ENCODE measurements at places on chromosomes 1 and 21.
A peak's percentile ranks its signal among the peaks of the same experiment; 100 is the strongest.

DNA sequence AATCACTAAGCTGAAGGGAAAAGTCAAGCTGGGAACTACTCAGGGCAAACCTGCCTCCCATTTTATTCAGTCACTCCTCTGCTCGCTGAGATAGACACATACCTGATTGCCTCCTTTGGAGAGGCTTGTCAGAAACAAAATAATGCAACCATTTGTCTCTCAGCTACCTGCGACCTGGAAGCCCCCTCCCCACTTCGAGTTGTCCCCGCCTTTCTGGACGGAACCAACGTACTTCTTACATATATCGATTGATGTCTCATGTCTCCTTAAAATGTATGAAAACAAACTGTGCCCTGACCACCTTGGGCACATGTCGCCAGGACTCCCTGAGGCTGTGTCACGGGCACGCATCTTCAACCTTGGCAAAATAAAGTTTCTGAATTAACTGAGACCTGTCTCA, 21.5 kb upstream of the HPDL start:
- DNase-seq: peak; percentile 19

DNA sequence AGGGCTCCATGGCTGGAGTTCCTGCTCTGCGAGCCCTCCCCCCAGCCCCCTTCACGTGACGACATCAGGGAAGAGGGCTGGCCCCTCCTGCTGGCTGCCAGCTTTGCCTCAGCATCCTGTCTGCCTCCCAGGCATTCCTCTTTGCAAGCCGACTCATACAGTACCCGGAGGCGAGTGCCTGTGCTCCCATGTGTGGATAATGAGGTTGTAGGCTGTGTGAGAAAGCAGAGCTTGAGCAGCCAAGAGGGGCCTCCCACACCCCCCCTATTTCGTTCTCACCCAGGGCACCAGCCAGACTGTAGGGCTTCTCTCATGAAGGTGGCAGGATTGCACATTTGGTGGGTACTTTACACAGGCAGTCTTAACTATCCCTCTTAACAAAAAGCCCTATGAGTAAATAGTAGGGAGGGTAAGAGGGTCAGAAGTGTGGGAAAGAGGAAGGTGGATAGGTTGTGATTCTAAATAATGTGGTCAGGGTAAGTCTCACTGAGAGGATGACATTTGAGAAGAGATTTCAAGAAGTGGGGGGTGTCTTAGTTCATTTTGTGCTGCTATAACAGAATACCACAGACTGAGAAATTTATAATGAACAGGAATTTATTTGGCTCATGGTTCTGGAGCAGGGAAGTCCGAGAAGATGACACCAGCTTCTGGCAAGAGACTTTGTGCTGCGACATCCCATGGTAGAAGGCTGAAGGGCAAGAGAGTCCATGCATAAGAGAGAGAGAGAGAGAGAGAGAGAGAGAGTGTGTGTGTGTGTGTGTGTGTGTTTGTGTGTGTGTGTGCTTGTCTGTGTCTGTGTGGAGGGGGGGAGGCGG, 113.5 kb downstream of the OMA1 start:
- DNase-seq: no peak

GRCh38 chr1:47396671-47397196, 19.4 kb upstream of the FOXE3 start:
- no peak for DNase-seq

DNA sequence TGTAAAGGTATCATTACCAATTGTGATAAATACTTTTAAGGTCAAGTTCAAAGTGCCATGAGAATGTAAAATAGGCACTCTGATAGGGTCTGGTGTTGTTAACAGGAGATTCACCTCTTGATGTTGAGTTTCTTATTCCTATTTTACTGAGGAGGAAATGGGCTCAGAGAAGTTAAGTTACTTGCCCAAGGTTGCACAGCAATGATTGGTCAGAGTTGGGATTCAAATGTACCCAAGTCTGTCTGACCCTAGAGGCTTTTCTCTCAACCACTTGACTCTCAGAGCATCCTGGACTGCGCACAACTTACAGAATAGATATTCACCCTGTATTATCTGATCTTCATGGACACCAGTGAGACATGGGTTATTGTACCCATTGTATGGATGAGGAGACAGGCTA, 33.9 kb downstream of the SOX13 start:
- DNase-seq: no peak

GRCh38 chr1:54094001-54094729, 40.8 kb downstream of the TCEANC2 start:
- no peak for DNase-seq

GRCh38 chr1:208180421-208180820, 63.8 kb downstream of the PLXNA2 start:
- DNase-seq: no peak

DNA sequence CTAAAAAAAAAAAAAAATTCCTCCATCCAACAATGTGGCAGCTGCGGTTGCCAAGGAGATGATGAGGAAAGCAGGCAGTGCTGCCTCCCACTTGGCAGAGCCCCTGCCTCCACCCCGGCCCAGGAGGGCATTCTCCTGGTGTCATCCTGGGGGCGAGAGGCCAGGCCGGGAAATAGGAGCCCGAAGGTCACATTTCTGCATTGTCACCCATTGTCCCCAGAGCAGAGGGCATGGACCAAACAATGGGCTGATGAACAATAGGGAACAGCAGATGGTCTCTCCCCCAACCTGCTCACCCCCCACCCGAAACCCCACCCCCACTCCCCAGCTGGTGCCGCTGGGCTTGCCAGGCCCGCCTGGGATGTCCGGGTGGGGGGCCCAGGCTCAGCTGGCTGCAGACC, 37.3 kb downstream of the CAMK2N1 start:
- DNase-seq: no peak

DNA sequence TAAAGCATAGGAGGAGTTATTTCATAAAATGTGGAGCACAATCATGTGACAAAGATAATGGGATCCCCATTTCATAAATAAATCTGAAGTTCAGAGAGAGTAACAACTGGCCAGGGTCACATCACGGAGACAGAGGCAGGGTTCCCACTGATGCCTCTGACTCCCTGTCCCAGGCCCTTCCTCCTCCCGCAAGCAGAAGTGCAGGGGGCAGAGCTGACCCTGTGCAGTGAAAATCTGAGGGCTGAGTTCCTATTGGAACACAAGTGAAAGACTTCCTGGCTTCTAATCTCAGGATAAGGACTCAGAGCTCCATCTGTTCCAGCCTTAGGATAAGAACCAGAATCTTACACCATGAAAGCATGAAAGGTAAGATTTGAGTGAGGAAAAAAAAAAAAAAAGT, 22.0 kb downstream of the SELL start:
- no peak for DNase-seq

- no peak for DNase-seq
Measured at GRCh38 chr1:66403007-66403731, 130.8 kb upstream of the SGIP1 start.

DNA sequence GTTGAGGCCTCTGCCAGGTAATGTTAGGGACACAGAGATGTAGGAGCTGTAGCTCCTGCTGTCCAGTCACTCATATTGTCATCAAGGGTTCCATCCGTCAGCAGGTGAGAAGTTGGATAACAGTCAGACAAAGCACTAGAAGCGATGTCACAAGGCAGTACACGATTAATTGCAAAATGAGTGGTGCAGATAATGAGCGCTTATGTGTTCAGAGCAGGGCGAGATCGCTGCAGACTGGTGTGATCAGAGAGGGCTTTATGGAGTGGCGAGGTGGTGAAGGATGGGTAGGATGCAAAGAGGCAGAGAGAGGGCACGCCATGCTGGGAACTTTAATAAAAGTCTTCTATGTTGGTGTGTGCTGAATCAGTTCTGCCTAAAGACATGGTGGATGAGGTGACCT, 8.8 kb downstream of the TMCC2 start:
- DNase-seq: peak; percentile 19

DNA sequence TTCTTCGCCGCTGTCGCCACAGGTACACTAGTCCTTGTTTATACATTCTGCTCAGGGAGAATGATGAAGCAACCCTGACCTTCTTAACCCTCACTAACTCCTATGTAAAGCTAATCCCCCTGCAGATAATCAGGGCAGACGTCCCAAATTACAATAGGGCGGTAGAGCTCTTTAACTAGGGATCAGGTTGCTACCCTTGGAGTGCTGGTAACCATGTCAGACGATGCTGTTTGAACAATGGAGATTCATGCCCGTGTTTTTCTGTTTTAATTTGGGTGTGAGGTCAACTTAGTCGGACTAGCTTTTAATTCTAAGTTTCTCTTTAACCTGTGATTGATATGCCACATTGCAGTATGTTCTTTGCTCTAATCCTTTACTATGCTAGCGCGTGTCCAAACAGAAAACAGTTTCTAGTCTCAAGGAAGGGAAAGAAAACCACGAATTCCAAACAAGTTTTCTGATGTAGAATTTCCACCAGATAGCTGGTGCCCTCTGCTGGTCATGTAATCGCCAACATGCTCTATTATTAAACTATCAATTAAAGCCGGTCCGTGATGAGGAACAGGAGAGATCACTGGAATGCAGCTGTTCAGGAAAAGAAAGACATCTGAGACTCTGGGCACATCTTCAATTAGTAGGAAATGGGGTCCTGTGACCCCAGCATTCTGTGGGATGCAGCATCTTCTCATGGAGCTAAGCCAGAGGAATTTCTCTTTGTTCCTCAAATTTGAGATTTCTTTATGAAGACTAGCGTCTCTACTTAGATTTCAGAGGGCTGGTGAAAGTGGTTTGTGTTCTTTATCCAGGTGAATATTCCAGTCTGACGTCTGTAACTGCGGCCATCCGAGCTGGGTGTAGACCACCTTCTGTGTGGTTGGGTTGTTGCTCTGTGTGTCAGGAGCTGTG, 18.3 kb upstream of the VAMP3 start:
- peak; percentile 45 for DNase-seq

GRCh38 chr21:36059823-36060158, 535 bp downstream of the SETD4 start:
- no peak for DNase-seq

GRCh38 chr1:85339089-85339488, 62.7 kb upstream of the BCL10 start:
- no peak for DNase-seq

- DNase-seq: no peak
Measured at GRCh38 chr1:11168731-11169130, 20.4 kb upstream of the ANGPTL7 start.

DNA sequence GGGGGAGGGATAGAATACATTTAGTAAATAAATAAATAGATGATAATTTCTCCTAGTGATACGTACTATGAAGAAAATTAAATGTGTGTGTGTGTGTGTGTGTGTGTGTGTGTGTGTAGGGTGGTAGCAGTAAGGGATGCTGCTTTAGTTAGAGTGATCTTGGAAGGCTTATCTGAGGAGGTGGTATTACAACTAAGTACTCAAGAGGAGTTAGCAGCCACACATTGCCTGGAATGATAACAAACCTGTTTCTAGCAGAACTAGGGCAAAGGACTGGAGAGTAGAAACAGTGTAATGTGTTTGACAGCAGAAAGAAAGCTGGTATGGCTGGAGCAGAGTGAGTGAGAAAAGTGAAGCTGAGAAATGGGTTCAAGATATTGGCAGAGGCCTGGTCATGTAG, 58.3 kb upstream of the FASLG start:
- no peak for DNase-seq

- peak; percentile 31 for DNase-seq
Measured at GRCh38 chr1:158095737-158096335, 84.9 kb upstream of the CD1D start.

GRCh38 chr1:30134466-30135217, 588.7 kb downstream of the MATN1 start:
- DNase-seq: no peak

- DNase-seq: no peak
Measured at GRCh38 chr1:38308780-38309179, 262.2 kb upstream of the POU3F1 start.

- no peak for DNase-seq
Measured at GRCh38 chr21:42017022-42017421, 6.9 kb upstream of the ZBTB21 start.

DNA sequence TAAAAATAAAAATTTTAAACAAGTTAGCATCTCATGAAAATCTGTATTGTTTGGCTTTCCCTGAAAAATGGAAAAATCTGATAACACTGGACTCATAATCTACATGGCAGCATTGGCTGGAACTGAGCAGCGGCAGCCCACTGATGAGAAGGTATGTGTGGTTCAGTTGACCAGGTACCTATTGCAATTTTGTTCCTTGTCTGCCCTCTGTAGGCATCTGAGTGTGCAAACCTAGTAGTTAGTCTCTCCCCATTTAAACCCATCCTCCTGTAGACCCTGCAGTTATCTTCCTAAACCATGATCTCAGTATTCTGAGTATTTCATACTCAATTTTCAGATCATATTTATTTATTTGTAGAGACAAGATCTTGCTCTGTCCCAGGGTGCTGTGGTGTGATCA, 59.4 kb upstream of the SERBP1 start:
- DNase-seq: no peak

DNA sequence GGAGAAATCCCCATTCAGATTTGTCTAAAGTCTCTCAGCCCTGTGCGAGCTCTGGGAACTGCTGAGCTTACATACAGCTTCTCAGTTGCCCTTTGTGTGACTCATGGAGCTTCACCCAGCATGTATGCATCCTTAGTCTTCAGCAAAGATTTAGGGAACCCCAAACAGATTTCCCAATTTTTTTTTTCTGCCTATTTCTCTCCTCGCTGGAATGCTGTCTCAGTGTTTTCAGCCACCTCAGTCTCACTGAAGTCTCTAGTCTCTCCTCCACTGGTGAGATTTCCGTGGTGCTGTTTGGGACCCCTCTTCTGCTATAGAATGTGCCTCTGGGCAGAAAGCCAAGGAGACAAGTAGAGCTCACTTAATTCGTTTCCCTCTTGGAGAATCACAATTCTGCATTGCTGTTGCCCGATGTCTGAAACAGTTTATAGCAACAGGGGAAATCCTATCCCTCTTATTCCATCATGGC, 28.1 kb upstream of the TXLNA start:
- no peak for DNase-seq

Measured in activated T-cell treated with anti-CD3 and anti-CD28 coated beads, Interleukin-2, amount 50 U/mL, for 48 hours (primary cell).